AG09319 (cell line): ENCODE measurements at places on chromosomes 13 and 19.

DNA sequence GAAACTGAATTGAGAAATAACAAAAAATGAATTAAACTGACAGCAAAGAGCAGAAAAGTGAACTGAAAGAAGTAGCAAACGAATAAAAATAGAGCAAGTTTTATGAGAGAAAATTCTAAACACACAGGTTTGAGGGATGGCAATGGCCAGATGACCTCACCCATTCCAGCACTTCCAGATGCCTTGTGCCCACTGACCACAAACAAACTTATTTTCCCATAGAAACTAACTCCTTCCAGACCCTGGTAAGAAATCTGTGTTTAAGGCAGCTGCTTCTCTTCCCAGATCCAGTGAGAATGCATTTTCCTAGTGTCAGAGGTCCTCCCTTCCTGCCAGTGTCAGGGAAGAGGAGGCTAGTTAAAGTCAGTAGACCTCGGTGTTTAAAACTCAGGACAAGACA is 51.7 kb downstream of the RXFP2 start:
- DNase-seq, result no peak

- DNase-seq, result no peak
Observed at GRCh38 chr19:7625763-7626372, 3.5 kb downstream of the XAB2 start.

DNA sequence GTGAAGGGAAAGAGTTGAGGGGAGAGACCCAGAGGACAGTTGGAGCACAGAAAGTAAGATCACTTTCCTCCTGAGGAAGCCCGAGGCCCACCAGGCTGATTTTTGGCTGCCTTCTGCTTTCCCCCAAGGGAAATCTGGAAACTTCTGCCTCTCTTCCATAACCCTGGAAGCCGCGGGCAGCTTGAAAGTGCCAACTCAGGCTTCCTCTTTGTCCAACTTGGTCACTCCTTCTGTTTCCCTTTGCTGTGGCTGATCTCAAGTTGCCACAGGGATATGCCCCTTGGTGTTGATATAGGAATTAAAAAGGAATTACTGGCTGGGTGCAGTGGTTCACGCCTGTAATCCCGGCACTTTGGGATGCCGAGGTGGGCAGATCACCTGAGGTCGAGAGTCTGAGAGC is 5.7 kb upstream of the CD70 start:
- no peak for DNase-seq

DNA sequence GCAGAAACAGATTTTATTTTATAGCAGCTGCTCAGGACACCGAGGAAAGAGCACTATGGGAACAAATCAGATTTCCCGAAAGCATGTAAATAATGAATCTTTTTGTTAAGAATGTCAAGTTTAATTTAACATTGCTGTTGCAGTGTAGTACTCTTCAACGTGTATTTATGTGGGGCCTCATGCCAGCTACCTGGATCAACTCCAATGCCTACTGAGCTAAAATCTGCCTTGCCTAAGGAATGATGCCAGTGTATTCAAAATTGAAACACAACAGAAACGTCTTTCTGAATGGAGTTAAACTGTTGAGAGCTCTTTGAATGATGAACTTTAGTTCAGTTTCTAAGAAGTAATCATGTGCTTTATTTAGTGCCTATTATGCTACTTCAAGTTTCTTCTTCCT is 1379.8 kb upstream of the ATXN8OS start:
- no peak for DNase-seq

DNA sequence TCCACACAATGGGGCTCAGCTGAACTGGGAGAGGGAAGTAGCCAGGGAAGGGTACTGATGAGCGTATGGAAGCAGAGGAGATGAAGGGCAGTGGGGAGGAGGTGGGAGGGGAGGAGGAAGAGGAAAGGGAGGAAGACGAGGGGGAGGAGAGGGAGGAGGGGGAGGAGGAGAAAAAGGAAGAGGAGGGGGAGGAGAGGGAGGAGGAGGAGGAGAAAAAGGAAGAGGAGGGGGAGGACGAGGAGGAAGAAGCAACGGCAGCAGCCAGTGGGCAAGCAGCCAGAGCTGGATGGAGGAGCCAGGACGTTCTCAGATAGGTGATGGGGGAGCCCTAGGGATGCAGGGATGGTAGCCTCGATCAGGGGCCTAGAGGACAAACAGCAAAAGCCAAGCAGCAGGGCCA is 5.6 kb downstream of the CERS4 start:
- DNase-seq, result no peak

GRCh38 chr19:7658219-7658686 is 10.6 kb upstream of the RETN start:
- no peak for DNase-seq

DNA sequence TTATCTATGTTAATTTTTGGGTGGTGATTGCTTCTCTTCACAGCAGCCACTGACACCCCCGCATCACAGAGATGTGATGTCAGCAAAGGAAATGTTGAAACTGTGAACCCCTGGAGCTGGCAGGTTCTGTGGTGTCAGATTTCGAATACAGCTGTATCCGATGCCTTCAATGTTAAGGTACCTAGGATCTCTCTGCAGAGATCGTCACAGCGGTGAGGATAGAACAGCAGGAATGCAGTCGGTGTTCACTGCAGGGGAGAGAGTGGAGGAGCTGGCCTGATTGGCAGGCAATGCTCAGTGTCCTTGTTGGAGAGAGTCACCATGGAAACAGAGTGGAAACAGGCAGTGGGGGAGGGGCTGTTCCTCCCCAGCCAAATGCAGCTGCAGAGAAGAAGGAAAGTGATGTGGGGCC is 79.5 kb upstream of the ZNF835 start:
- DNase-seq, result no peak

DNA sequence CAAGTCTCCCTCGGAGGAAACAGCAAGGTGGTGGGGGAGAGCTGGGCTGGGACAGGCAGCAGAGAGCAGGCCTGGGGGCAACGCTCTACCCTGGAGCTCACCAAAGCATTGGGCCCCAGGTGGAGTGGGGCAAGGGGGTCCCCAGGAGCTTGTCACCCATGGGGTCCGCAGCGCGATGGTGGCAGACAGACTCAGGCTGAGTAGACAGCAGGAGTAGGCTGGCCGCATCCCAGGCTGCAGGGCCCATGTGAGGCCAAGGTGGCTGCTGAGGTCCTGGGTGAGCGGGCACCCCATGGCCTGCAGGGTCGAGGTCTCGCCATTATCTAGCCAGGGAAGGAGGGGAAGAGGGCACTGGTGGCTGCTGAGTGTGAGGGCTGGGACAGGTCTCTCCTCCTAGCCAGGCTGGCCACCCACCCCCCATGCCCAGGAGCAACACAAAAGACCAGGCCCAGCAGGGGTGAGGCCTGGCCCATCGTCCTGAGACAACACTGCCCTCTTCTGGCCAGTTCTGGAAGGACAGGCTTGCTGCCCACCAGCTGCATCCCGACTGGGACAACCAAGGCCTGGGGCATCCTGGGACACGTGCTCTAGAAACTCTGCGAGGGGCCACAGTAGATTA is 33.1 kb downstream of the CEBPG start:
- no peak for DNase-seq

DNA sequence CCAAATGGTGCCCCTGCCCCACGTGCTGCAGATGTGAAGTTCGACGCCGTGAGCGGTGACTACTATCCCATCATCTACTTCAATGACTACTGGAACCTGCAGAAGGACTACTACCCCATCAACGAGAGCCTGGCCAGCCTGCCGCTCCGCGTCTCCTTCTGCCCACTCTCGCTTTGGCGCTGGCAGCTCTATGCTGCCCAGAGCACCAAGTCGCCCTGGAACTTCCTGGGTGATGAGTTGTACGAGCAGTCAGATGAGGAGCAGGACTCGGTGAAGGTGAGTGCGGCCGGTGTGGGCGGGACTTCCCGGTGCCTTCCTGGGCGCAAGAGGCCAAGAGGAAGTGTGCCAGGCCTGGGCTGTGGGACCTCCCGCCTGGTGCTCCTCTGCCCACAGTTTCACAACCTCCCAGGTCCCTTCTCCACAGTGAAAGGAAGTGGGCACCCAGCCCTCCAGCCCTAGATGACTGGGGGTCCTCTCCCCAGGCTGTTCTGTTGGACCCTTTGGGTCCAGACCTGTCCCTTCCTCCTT is 14.1 kb upstream of the RELB start:
- no peak for DNase-seq

DNA sequence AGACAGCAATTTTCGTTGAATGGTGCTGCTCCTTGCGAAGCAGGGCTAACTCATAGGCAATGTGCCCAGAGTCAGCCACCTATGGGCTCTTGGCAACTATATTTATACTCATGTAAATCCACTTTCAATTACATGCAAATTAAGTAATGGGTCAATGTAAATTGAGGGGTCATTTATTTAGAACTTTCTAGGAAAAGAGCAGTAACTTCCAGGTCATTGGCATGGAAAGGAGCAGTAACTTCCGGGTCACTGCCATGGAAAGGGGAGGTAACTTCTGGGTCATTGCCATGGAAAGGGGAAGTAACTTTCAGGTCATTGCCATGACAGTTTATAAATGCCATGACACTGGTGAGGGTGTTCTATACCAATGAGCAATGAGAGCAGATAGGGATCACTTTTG is 11.6 kb downstream of the KLK4 start:
- no peak for DNase-seq

DNA sequence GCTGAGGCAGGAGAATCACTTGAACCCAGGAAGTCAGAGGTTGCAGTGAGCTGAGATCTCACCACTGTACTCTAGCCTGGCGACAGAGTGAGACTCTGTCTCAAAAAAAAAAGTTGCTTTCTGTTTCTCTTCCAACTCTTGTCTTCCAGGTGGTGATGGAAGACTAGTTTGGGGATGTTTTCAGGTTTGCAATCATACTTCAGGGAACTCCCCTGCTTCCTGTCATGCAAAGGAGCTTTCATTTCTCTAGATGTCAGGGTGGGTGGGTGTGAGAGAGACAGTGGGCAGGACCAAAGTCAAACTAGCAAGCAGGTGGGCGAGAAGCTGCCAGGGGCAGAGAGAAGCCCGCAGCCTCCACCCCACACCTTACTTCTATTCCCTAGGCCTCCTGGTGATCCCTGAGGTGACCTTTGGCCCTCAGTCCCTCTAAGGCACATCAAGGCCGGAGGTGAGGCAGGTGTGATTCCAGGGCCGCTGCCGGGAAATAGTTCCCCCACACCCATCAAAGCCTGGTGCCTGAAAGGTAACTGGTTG is 25.7 kb downstream of the CCNE1 start:
- DNase-seq, result no peak

GRCh38 chr13:112605531-112605990 is 17.6 kb upstream of the TUBGCP3 start:
- no peak for DNase-seq

- no peak for DNase-seq
Observed at GRCh38 chr13:41578371-41578770, 121.0 kb downstream of the RGCC start.

DNA sequence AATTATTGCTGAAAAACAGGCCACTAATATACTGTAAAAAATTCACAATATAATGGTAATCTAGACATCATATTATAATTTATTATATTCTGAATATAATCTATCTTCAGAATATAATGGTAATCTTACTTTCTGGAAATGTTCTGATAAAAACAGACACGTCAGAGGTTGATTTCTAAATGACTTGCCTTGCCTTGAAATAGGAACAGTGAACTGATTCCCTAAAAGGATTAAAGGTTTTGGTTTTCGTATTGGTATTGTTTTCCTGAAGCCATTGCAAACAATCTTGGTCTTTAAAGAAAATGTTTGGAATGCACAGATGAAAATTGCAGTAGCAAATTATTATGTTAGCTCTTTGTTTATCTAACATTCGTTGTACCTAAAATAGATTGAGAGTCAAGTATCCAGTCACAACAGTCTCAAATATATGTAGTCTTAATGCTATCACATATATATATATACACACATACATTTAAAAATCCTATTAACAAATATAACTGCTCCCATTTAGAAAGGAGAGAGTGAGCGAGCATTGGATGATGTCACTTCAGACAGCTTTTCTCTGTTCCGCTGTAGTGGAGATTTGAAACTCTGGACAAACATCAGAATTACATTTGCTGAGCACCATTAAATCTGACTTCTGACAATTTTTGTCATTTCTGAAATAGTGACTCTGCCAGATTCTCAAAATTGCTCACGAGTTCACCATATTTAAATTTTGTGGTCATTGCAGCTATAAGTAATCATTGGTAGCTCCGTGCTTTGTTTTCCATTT is 1.7 kb downstream of the ITM2B start:
- no peak for DNase-seq

- DNase-seq, result no peak
Observed at GRCh38 chr13:44487989-44488388, 88.1 kb downstream of the TSC22D1 start.

GRCh38 chr13:40758811-40759210 is 12.2 kb downstream of the MRPS31 start:
- no peak for DNase-seq

DNA sequence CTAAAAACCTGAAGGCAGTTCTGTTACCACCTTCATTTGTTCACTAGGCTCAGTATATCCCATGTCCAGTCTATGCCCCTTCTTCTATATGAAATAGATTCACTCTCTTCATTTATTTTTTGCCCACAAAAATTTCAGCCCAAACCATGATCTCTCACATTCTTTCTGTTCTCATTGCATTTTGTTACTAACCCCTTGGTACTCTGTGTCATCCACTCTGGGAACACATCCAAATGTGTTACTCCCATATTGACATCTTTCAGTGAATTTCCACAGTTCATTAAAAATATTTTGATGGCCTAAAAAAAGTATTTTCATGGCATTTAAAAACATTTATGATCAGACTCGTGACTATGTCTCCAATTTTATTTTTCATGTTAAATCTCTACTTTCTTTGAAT is 378.9 kb downstream of the SLITRK1 start:
- DNase-seq, result no peak

- DNase-seq, result peak; percentile 64
Observed at GRCh38 chr19:55418185-55418584, 10.6 kb upstream of the UBE2S start.

GRCh38 chr13:78601874-78602560 is 1.3 kb downstream of the POU4F1 start:
- no peak for DNase-seq

DNA sequence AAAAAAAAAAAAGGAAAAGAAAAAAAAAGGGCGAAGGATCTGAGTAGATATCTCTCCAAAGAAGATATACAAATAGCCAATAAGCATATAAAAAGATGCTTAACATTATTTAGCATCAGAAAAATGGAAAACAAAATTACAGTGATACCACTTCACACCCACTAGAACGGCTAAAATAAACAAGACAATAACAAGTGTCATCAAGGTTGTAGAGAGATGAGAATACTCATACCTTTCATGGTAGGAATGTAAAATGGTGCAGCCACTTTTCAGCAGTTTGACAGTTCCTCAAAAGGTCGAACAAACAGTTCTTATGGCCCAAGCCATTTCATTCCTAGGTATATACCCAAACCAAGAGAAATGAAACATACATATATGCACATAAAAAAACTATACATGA is 33.5 kb downstream of the FOXO1 start:
- no peak for DNase-seq

GRCh38 chr13:64546371-64546770 is 2683.8 kb downstream of the PCDH9 start:
- DNase-seq, result no peak

DNA sequence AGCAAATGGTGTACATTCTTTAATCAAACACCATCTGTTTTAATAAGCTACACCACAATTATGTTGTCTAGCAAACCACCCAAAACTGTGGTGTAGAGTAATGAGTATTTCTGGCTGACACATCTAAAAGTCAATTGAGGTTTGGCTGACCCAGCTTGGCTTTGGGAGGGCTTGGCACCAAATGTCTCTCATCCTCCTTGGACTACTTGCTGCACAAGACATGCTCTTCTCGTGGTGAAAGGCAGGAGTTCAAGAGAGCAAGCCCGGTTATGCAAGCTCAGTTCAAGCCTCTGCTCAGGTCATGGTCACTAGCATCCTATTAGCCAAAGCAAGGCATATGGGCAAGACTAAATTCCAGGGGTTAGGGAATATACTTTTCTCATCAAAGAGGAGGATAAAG is 37.1 kb downstream of the LACC1 start:
- no peak for DNase-seq
